Anterior cingulate cortex (tissue), 58 donors: ENCODE measurements at places on chromosomes 6 and 20.

- no peak for DNase-seq
Observed at GRCh38 chr6:142412241-142412640, 110.4 kb downstream of the ADGRG6 start.

GRCh38 chr20:61934716-61935530, 130.8 kb downstream of the TAF4 start:
- no peak for DNase-seq

GRCh38 chr20:53950578-53950977, 119.8 kb downstream of the BCAS1 start:
- DNase-seq: no peak

- DNase-seq: no peak
Observed at GRCh38 chr6:118551063-118552053, 3.3 kb downstream of the PLN start.

GRCh38 chr20:37941332-37941731, 38.4 kb downstream of the VSTM2L start:
- no peak for DNase-seq

DNA sequence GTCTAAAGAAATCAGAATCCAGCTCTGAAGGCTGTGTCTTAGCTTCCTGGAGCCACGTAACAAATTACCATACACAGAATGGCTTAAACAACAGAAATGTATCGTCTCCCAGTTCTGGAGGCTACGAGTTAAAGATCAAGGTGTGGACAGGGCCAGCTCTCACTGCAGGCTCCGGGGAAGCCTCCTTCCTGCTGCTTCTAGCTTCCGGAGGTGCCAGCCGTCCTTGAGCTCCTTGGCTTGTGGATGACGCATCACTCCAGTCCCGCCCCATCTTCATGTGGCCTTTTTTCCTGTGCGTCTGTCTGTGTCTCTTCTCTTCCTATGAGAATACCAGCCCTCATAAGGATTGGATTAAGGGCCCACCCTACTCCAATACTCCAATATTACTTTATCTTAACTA, 319.1 kb upstream of the QKI start:
- DNase-seq: no peak

GRCh38 chr6:79313254-79313653, 78.8 kb upstream of the HMGN3 start:
- DNase-seq: no peak

DNA sequence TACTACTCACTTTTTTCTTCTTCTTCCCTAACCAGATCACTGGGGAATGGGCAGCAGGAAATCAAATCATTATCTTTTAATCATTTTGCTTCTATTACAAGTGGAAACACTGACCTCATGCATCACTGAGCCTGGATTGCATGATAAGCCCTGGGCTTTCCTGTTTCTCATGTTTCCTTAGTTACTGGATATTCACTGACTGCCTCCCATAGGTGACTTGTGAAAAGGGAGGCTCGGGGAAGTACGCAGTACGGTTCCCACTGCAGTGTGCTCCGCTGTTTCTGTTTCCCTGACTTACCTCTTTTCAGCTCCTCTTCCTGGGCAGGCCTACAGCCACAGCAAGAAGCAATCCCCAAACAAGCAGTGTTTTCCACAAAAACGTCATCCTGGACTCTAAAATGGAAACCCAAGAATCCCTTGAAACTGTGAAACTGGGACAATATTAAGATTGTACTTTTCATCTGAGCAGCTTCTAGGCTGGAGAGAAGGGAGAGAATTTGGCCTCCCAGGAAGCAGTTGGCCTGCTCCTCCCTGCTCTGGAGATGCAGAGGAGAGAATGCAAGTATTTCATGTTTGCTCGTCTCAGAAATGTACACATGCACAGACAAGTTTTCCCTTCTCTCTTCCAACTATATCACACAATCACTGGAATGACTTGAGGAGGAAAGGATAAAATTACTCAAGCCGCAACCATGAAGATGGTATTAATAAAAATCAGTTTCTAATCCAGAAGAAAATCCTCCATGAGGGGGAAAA, 13.1 kb downstream of the BTNL2 start:
- no peak for DNase-seq

- no peak for DNase-seq
Observed at GRCh38 chr6:54910921-54911320, 64.3 kb downstream of the FAM83B start.

- no peak for DNase-seq
Observed at GRCh38 chr20:12072221-12072953, 154.7 kb downstream of the BTBD3 start.

- no peak for DNase-seq
Observed at GRCh38 chr20:55586610-55587009, 418.7 kb downstream of the CBLN4 start.

DNA sequence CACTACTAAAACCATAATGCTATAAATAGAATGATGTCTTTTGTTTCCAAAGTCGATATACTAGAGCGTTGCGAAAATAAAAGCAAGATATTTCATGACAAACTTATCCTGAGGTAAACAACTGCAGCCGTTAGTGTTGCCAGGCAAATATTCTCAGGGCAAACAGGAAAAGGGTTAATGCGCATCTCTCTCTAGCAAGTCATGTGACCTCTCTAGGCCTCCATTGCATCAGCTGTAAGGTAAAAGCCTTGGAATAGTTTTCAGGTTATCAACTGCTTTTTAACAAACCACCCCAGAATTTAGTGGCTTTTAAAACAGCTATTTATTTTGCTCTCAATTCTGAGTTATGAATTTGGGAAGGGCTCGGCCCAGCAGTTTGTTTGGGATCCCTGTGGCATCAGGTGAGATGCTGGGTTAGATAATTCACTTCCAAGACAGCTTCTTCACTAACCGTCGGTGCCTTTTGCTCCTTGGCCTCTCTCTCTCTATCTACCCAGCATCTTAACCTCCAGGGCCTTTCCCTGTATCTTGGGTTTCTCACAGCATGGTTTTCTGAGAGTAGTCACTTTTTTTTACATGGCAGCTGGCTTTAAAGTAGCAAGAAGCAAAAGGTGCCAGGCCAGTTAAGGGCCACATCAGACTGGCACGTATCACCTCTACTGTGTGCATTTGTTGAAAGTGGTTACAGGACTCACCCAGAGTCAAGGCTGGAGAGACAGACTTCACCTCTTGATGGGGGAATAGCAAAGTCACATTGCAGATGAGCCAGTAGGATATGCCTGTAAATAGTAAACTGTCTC, 39.2 kb upstream of the LTV1 start:
- no peak for DNase-seq

- no peak for DNase-seq
Observed at GRCh38 chr6:8707956-8708772, 272.8 kb upstream of the SLC35B3 start.

DNA sequence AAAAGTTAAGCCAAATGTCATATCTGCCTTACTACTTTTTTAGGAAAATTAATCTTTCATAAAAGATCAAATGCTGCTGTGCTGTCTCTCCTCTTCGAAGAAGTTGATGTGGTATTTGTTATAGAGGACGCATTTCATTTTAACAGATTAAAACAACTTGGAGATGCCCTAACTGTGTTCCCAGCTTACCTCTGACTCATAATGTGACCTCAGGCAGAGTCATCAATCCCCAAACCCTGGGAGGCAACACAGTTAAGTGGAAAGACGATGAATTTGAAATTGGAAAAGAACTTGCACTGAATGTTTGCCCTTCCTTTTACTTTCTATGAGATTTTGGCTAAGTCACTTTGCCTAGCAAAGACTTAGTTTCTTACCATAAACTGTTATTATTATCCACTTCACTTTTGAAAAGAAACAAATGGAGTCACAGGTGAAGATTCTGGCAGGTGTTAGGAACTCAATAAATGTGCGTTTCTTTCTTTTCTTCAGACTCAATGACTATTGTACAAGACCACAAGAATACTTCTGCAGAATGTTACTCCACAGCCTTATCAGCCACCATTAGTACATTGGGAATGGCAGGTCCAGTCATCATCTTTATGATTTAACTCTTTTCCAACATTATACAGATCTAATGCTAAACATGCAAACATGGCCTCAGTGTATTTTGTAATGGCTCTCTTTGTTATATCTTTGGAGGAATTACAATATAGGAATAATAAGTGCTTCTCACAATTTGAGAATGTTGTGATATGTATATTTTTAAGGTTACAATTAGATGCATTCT, 102.6 kb downstream of the COL21A1 start:
- no peak for DNase-seq

- DNase-seq: no peak
Observed at GRCh38 chr6:163872335-163872734, 457.8 kb downstream of the QKI start.

DNA sequence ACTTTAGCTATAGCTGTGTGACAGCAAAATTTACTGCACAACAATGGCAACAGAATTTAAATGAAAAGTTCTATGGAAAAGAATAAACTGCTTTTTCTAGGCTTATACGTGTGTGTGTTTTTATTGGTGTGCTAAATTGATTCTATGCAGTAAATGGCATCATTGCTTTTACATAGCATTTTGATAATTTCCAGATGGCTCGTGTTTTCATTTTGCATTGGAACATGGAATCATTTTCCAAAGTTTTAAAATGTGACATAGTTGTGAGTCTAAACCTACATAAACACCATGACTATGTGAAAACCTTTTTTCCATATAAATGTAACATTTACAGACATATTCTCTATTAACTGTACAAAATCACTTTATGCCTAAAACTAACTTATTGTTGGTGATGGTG, 127.8 kb downstream of the SIM1 start:
- no peak for DNase-seq

DNA sequence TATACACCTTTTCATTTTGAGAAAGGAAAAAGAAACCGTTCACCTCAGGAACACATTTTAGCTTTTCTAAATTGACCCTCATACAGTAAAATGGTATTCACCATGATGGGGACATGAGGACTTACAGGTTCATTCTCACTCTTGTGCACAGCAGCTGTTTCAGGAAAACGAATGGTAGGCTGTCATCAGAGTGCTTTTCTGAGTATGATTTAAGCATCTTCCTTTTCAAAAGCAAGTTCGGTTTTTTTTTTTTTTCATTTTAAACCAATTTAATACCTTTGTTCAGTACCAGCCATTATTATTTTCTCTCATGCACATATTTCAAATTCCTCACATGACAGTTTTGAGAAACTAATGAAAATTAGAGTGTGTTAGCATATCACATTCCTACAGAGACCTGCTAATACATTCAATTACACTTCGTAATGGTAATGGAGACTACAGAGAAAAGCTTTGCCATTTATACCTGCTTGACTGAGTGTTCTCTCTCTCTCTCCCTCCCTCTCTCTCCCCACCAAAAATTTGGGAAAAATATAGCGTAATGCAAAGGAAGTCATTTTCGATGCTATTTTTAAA, 129.2 kb downstream of the SAMD5 start:
- DNase-seq: no peak

DNA sequence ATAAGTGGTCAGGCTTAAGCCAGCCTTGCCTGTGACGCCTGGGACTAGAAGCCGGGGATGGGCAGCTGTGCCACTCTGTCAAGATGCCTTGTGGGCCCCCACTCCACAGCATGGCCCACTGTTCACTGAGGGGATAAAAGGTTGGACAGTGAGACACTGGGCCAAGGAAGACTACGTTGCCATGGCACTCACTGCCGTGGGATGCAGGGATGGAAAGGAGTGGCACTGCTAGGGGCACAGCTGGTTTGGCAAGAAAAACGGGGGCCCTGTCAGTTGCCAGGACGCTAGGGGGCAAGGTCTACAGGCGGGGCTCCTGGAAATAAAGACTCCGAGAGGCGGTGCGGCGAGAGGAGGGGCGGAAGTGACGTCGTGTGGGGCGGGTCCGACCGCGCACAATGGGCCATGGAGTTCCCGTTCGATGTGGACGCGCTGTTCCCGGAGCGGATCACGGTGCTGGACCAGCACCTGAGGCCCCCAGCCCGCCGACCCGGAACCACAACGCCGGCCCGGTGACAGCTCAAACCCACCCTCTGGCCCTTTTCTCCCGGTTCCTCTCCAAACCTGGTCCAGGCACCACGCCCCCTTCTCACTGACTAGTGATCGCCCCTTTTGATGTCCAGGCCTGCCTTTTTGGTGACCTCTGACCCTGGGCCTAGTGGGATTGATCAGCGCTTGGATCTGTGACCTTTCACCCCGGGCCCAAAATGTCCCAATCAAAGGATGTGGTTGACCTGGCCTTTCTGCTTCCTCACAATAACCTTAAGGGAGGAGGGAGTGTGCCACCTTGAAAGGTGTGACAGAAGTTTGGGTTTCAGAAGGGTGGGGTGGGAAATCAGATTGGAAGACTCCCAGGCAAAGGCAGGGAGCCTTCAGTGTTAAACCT, at the start of gene ATAT1:
ATAT1 (plus strand) TSS at position 391 of the 883 bp plus-strand sequence.
- DNase-seq: peak; percentile 93

DNA sequence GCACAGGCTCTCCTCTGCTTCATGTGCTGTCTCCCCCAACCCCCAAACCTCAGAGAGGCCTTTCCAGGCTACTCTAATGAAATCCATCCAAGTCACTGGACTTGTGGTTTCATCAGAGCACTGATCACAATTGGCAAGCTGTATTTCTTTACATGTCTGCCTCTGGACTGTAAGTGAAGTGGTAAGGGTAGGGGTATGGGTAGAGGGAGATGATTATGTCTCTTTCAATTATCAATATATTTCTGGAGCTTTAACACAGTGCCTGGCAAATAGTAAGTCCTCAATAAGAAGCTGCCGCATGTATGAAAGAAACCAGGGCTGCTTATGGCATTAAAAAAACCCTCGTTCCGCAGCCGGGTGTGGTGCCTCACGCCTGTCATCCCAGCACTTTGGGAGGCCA, 5.4 kb downstream of the TRERF1 start:
- DNase-seq: no peak

GRCh38 chr6:168999392-168999791, 254.3 kb downstream of the THBS2 start:
- DNase-seq: no peak

DNA sequence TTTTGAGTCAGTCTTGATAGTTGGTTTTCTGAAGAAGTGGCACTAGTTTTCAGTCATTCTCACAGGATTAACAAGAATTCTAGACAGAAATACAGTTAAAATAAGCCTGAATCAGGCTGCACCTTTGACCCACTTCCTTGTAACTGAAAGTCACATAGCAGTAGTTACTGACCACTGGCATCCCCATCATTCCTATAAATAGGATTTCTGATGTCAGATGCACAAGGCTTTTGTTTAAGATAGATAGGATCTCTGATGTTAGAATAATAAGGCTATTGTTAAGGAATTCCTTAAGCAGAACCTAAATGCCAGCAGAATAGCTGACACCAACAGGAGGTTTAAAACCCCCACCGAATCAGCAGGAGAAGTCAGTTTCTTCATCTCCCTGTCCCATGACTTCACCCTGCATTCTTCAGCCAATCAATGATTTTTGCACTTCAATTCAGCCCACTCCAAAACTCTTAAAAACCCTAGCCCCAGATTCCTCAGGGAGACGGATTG, 30.6 kb upstream of the ZBTB24 start:
- no peak for DNase-seq
